ENCODE measurements at places on chromosomes 2 and 18.

- peak; percentile 82 for DNase-seq
These were observed 920.6 kb upstream of the PIK3C3 start for GRCh38 chr18:41034413-41034812.

- DNase-seq, result no peak
These were observed 66.1 kb upstream of the FZD5 start for GRCh38 chr2:207835805-207836204.

DNA sequence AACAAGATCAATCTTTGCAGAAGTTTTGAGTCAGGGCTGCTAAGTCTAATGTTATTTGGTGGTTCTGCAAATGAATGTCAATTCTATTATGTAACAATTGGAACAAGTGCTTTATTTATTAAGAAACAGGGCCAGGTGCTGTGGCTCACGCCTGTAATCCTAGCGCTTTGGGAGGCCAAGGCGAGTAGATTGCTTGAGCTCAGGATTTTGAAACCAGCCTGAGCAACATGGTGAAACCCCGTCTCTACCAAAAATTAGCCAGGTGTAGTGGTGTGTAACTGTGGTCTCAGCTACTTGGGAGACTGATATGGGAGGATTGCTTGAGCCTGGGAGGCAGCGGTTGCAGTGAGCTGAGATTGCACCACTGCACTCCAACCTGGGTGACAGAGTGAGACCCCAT, 13.2 kb upstream of the RNF103 start:
- DNase-seq, result no peak

DNA sequence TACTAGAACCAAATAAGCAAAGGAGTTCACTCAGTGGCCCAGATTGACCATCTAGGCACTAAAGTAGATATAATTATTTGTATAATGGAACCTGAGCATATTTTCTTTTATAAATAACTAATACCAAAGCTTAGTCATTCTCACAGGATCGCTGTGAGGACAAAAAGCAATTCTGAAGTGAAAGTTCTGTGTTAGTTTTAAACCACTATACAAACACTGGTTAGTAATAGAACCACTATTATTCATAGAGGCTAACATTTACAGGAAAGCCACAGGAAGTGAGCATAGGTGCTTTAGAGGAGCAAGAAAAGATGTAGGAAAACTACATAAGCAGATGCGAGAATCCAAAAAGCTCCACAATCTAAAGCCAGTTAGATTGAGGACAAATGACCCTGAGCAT, 364.7 kb downstream of the XIRP2 start:
- no peak for DNase-seq

- DNase-seq, result peak; percentile 40
These were observed 88.0 kb downstream of the C1D start for GRCh38 chr2:67974559-67975430.

DNA sequence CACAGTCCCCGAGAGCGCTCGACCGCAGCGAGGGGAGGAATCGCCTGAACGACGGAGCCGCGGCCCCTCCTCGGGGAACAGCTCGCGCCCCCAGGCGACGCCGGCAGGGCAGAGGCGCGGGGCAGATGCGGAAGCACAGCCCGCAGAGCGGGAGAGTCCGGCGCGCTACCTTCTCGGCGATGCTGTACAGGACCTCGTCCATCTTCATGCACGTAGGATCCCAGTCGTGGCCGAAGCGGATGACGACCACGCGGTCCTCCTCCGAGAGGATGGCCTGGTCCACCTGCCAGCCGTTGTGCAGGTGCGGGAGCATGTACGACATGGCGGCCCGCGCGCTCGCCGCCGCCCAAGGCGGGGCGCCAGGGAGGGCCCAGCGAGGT, 302 bp downstream of the TXNL4A start:
- DNase-seq, result peak; percentile 90

GRCh38 chr2:220096406-220096805, 469.0 kb downstream of the SLC4A3 start:
- no peak for DNase-seq

GRCh38 chr2:22557406-22557805, 827.6 kb upstream of the KLHL29 start:
- peak; percentile 50 for DNase-seq

DNA sequence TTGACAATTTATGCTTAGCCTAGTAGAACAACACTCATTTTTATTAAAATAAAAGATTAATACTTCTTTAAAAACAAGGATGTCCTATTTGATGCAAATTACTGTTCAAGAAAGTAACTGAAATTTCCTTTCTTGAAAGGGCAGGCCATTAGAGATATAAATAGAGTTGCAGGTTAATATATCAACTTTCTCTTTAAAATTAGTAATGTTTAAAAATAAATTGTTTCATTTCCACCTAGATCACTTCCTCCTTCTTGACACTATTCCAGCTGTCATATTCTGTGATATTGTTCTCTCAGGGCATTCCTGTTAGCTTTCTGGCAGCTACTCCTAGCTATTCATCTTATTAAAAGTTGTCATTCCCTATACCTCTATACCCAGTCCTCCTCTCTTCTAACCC, 357.9 kb upstream of the NRP2 start:
- no peak for DNase-seq

DNA sequence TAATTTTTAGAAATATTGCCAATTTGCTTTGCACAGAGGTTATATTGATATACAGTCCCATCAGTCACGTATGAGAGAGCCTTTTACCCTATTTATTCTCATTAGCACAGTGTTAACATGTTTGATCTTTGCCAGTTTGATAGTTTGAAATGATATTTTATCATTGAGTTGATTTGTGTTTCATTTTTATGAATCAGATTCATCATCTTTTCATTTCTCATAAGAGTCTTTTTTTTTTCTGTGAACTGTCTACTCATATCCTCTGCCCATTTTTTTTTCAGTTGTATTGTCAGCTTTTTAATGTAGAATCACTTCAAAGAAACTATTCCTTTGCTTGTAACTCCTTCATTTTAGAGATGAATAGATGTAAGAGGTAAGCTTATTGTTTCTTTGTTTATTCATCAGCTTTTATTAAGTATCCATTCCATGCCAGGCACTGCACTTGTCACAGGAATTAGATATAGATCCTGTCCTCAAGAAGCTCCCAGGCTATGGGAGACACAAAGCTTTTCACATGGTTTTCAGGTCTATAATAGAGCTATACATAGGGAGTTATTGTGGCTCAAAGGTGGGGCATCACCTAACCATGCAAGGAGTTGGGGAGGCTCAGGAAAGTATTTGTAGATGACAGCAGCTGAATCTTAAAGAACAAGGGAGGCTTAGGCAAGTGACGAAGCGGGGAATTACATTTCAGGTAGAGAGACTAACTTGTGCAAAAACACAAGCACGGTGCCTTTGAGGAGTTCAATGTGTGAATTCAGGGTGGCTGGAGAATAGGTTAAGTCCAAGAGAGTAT, 42.1 kb downstream of the CD28 start:
- DNase-seq, result no peak

GRCh38 chr2:55877087-55877436, 46.5 kb downstream of the EFEMP1 start:
- DNase-seq, result no peak
